NCI-H526 (cell line): ENCODE measurements at places on chromosomes 3 and 15.
A peak's percentile ranks its signal among the peaks of the same experiment; 100 is the strongest.

DNA sequence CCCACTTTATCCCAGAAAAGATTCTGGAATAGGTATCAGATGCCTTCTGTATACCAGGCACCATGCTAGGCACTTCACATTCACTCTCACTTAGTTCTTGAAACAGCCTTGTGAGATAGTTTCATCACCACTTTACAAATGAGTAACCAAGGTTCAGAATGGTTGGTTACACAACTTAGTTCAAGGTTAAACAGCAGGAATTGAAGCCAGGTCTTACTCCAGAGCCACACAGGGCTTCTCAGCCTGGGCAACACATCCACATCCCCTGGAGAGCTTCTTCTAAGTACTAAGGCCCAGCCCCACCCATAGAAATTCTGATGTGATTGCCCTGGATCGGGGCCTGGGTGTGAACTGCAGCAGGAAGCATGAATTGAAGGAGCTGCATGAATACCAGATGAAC is 18.6 kb downstream of the WHAMM start:
- no peak for DNase-seq

DNA sequence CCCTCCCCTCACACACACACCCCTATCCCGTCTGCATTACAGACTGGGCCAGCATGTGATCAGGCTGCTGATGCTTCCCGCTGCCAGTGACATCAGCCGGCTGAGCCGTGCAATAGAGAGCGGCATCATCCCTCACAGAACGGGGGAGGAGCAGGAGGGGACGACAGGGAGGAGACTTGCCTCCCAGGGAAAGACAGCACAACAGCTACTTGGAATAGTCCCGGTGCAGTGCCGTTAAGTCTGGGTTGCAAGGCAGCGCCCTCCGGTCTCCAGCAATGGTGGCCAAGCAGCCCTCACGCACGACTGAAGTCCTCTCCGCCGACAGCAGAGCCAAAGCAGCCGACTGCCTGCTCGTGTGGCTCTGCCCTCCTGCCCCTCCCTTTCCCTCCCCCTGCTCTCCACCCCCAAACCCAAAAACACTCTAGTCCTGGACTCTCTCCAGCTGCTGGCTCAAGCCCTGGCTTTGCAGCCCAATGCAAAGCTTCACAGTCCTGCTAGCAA is 31.5 kb upstream of the RPS17 start:
- DNase-seq = peak; percentile 1

DNA sequence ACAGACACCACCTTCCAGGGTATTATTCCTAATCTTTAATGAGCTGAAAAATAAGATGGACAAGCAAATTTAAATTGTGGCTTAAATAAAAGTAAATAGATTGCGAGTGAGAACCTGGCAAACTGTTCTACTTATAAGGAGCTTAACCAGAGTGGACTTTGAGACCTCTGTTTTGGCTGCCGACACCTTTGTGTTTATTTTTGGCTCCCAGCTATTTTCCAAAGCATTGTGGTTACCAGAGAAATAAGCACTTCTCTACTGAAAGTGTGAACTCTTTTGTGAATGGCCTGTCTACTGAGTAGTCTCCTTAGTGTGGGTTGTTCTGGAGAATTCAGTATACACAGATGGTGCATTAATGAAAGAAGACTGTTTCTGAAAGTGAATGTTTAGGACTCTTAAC is 109.4 kb downstream of the ATP8B4 start:
- no peak for DNase-seq

DNA sequence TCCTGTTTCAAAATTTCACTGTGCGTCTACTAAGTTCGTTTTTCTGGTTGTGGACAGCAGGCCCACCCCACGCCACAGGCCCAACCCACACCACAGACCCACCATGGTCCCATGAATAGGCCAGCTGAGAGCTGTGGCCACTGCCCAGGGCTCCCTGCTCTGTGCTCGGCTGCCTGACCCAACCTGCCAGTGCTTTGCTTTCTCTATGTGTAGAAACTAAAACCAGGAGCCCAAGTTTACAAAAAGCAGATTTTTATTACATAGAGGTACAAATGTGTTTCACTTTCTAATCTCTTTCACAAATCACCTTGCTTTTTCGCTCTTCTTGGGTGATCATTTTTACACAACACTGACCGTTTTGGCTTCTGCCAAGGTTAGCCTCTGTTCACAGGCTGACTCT is 69.1 kb downstream of the HERC2 start:
- DNase-seq = no peak

DNA sequence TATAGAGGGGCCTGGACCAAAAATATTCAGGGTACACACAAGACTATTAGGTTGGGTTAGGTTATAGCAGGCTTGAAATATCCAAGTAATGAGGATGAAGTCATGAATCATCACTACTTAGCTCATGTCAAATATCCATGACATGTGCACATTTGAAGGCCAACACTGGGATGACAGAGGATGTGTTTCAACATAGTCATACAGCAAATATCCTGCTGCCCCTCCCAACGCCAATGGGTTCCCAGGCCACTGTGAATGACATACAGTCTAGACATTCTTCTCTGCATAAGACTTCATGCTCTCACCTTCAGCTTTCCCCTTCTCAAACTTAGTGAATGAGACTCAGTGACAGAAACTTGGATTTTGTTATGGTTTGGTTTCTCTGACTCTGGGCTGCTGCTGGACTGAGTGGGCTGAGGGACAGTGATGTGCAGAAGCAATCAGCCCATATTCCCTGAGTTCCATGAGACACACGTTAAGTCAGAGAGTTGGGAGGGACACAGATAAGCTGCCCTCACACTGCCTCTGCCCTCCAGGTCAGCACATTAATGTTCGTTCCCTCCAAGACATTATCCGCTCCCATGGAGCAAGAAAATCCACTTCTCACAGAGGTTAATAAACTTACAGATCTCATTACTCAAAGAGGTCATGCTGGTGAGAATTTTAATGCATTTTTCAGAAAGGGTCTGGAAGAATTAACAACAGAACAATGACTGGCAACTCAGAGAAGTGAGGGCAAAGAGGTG is 15.4 kb downstream of the HOMER2 start:
- no peak for DNase-seq
